SW480 (cell line): ENCODE measurements at places on chromosomes 12 and 14.
A peak's percentile ranks its signal among the peaks of the same experiment; 100 is the strongest.

DNA sequence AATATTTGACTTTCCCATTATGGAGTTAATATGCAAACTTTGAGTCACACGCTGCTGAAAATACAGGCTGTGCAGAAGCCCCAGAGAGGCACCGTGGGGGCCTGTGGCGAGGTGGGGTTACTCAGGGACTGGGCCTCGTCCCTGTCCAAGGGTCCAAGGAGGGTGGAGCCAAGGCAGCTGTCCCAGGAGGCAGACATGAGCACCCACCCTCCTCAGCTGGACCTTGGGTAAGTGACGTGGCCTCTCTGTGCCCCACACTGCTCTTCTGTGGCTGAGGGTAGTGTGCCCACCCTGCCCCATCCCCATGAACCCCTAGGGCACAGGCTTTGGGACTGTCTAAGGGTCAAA, 39.4 kb downstream of the FAM222A start:
- no peak for DNase-seq

- DNase-seq = no peak
Measured at GRCh38 chr12:106774808-106775524, 484 bp downstream of the RIC8B start.

DNA sequence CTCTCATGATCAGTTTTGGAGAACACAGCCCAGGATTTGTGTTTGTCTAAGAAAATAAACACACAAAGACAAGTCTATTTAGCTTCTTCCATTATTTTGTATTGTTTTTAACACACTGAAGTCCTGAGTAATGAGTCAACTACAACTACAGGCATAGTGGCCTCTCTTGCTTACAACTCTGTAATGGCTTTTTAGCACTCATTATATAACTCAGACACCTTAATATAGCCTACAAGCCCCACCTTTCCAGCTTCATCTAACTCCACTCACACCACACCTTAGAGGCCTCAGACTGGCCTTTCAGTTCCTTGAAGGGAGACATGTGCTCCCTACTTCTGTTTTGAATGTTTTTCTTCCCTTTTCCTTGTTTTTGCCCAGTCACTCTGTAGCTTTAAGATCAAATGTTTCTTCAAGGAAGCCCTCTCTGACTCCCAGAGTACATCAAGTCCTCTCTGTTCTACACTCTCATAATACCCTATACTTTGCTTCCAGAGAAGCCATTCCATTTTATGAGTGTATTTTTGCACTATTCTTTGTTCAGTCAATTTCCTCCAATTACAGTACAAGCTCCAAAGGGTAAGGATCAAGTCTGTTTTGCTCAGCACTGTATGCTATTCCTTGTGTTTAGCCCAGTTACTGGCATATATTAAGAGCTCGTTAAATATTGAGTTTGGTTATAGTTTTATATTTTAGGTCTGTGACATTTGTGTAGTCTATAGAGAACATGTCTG, 233.6 kb upstream of the ARHGAP5 start:
- DNase-seq = peak; percentile 2

- DNase-seq = no peak
Measured at GRCh38 chr12:117896009-117896408, 72.8 kb downstream of the KSR2 start.

DNA sequence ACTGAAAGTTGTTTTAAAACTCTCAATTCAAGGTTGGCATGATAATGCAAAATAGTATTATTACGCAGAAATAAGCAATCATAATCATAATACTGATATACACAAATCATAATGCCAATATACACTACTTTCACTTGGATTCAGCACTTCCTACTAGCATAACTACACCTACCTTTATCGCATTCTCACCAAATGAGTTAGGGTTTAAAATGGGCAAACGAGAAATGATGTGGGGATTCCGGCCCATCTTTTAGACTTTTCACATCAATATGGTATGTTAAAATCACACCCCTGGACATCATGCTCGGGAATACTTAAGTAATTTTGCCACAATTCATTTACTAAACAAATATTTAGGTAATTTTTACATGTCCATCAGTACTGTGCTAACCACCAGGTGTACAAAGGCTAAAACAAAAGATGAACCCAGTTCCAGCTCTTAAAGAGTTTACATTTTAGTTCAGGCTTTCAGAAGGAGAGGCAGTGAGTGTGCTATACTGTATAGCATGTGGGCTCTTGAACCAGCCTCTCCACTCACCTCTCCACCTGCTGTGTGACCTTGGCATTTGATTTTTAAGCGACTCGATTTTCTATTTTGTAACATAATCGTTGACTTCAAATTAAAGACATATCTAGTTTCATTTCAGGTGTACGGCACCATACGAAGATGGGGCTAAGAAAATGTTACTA, 1.1 kb upstream of the USP15 start:
- peak; percentile 66 for DNase-seq

DNA sequence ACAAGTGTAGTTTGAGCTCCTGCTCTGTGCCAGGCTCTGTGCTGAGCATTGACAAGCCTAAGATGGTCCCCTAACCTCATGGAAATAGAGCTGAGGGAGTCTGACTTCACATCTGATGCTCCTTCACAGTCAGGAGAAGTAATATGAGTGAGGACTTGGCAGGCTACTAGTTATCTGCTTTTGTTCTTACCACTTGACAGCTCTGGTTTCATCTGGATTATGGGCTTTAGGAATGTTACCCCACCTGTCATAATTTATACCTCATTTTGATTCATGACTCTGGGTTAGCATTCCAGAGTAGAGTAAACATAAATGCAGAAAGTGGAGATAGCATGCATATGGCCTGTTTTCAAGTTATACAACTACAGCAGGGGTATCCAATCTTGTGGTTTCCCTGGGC, 40.5 kb downstream of the ATP6V1D start:
- peak; percentile 20 for DNase-seq
